ENCODE measurements at places on chromosomes 11 and 22. TPM values are rescaled to one million over a fixed set of nuclear protein-coding genes. Genes with fewer than 3 reads are reported as not detected.

- no peak for DNase-seq
Observed at GRCh38 chr11:2219318-2220017, 47.9 kb upstream of the TH start.

DNA sequence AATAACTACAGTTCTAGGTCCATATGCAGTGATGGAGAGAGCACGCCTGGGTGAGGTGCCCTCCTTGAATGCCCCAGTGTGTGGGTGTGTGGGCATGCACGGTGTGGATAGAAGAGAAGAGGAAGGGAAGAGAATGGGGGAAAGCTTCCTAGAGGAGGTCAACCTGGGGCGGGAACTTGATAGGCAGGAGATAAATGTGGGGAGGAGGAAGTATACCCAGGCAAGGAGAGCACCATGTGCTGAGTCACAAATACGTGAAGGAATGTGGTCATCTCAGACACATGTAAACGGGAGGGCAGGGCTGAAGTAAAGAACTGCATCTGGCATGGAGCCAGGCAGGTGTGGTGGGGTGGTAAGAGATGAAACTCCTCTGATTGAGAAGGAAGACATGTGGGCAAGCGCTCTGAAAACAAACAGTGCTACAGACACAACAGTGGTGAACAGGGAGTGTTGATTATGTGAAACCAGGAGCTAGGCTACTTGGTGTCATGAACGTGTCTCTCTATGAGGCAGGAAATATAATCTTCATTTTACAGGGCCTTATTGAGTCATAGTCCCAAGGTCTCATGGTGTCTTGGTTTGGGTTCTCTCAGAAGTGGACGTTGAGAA, 61.5 kb upstream of the EED start:
- no peak for DNase-seq

DNA sequence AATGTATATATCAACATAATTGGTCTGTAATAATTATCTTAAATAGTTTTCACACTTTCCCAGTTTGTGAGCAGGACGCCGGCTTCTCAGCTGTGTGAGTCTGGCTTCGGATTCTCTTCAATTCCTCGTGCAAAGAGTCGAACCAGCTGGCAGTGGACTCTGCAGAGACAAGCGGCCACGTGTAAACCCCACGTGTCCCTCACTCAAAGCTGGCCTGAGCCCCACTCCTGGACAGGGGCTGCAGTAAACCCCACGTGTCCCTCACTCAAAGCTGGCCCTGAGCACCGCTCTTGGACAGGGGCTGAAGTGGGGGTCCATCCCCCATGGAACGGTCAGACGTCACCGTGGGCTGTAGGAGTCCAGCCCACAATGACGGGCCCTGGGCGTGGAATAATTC, 51.0 kb downstream of the CERK start:
- DNase-seq, result no peak

Gene OR51I1
- polyA plus RNA-seq, result not detected

GRCh38 chr11:95922536-95923438, 1.1 kb downstream of the MTMR2 start:
- no peak for DNase-seq
